ENCODE measurements at places on chromosomes 6 and 20.

GRCh38 chr20:10323729-10324128, 105.1 kb downstream of the SNAP25 start:
- no peak for DNase-seq

GRCh38 chr6:56790414-56790813, 147.7 kb upstream of the DST start:
- DNase-seq: no peak

GRCh38 chr20:46342451-46343347, 34.4 kb upstream of the CDH22 start:
- no peak for DNase-seq

- DNase-seq: peak; percentile 31
Measured at GRCh38 chr20:21184819-21185218, 58.9 kb downstream of the KIZ start.

DNA sequence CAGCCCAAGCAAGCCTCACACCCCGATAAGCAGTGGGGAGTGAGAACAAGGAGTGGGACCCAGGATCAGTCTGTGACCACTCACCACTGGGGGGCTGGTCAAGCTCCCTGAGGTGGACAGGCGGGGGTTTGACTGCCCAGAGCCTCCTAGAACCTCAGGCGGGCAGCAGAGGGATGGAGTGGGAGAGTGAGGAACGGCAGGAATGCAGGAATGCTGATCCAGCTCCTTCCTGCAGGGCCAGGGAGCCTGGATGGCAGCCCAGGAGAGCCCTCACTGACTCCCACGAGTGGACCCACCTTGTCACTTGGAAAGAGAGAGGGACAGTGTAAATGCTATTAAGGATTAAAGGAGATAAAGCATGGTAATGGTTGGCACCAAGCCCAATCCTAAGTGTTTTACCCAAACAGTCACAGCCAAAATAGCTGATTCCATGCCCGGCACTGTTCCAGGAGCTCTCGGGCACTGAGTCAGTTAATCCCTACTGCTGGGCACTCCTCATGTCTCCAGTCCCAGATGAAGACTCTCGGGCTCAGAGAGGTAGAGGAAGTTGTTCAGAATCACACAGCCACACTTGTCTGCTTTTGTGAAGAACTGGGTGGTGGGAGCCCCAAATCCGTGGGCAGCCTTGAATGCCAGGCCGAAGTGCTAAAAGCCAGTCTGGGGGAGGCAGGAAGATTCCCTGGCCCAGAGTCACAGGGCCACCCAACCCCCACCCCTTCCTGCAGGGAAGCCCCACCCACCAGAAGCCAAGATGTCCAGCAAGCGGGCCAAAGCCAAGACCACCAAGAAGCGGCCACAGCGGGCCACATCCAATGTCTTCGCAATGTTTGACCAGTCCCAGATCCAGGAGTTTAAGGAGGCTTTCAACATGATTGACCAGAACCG, 3.1 kb downstream of the MYL9 start:
- DNase-seq: peak; percentile 5

DNA sequence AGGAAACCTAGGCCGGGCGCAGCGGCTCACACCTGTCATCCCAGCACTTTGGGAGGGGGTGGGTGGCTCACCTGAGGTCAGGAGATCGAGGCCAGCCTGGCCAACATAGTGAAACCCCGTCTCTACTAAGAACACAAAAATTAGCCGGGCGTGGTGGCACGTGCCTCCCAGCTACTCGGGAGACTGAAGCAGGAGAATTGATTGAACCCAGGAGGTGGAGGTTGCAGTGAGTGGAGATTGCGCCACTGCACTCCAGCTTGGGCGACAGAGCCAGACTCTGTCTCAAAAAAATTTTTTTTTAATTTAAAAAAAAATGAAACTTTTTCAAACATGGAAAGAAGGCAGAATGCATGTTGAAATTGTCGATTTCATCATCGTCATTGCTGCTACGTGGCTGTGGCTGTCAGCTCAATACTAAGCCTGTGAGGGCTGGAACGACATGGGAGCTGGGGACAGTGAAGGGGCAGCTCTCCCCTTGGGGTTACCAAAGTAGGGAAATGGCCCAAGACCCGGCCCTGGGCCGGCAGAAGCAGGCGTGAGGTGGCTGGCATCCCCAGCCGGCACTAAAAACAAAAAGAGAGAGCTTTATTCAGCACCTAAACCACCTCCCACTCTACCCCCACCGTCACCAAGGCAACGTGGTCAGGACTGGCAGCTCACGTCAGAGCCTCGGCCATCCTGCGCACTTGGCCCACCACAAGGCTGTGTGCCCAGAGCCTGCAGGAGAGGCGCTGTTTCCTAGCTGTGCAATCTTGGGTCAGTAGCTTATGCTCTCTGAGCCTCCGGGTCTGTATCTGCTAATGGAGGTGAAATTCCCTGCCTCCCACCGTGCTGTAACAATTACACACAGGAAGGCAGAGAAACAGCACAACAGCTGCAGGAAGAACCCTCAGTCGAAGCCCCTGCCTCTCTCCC, 30.8 kb downstream of the AGPAT4 start:
- no peak for DNase-seq

DNA sequence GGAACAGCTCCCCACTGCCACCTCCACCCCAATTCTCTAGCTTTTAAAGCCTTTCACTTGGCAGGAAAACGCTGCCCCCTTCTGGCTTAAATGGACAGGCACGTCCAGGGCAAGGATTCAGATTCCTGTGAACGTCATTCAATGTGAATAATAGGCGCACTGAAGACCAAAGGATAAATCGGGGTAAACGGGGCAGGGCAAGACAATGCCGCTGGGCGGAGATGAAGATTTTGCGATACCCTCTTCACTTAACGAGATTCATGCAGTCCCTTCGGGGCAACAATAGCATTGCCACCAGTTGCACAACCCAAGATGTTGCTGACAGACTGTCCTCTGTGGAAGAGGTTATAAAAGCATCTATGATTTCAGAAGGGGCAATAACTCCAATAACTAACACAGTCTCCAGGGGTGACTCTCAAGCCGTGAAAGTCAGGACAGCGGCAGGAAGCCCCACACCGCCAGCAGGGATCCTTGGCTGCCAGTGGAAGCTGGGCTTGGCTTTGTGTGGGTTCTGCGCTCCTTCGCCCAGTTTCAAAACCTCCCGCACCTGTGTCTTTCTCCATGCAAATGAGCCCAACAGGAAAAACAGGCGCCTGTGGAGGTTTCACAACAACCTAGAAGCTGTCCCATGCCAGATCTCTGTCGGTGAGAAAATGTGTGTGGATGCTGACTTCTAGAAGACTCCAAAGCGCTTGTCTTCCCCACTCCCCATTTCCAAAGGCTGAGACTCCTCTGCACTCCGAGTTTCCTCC, 291.8 kb downstream of the BMP7 start:
- DNase-seq: peak; percentile 1

GRCh38 chr6:9540534-9541126, 874.2 kb downstream of the TFAP2A start:
- no peak for DNase-seq

DNA sequence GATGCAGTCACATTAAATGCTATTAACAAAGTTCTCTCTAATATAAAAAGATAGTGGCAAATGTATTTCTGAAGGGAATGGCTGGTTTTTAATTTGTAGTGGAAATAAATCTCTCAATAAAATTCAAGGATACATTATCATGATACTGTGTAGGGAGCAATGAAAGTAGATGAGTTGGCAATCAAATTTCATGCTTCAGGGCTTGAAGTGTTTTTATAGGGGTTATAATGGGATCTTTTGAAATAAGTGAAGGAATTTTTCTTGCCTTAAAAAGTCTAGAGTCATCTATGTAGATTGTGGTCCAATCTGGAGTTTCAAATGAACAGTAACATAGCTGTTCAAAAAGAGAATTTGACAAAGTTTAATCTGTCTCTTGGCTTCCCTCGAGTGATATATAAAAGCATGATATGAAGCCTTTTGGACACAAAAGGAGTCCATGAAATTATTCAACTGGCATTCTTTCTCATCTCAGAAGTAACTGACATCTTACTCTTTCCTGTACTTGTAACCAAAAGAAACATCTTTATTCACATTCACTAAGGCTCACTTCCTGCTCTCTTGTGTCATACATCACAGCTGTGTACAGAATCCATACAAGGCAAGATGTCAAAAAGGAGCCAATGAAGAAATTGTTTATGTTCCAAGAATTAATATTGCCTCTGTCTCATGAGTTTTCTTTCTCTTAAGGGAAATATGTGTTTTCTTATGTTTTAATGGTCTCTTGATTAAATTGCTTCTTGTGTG, 591.0 kb upstream of the GJE1 start:
- DNase-seq: no peak

- no peak for DNase-seq
Measured at GRCh38 chr20:58344741-58345140, 35.2 kb downstream of the RAB22A start.

DNA sequence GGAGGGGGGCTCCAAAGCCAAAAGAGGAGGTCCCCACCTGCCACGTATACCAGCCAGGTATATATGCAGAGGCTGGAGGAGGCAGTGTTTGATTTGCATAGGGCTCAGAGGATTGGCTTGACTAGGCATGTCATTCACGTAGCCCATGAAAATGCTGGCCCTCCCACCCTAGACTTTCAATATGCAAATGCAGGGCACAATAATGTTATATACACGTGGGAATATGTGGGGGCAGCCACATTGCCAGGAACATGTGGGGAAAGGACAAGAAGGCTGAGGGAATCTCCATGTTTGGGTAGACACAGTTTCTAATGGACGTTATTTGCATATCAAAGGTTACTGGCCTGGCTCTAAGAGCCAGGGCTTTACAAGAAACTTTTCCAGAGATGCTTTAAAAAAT, 301.8 kb downstream of the FARS2 start:
- no peak for DNase-seq

GRCh38 chr6:163940705-163941623, 526.4 kb downstream of the QKI start:
- DNase-seq: no peak

GRCh38 chr6:36273067-36273466, 3.2 kb downstream of the PNPLA1 start:
- no peak for DNase-seq

GRCh38 chr6:34792605-34793500, 970 bp downstream of the BLTP3A start:
- DNase-seq: no peak

DNA sequence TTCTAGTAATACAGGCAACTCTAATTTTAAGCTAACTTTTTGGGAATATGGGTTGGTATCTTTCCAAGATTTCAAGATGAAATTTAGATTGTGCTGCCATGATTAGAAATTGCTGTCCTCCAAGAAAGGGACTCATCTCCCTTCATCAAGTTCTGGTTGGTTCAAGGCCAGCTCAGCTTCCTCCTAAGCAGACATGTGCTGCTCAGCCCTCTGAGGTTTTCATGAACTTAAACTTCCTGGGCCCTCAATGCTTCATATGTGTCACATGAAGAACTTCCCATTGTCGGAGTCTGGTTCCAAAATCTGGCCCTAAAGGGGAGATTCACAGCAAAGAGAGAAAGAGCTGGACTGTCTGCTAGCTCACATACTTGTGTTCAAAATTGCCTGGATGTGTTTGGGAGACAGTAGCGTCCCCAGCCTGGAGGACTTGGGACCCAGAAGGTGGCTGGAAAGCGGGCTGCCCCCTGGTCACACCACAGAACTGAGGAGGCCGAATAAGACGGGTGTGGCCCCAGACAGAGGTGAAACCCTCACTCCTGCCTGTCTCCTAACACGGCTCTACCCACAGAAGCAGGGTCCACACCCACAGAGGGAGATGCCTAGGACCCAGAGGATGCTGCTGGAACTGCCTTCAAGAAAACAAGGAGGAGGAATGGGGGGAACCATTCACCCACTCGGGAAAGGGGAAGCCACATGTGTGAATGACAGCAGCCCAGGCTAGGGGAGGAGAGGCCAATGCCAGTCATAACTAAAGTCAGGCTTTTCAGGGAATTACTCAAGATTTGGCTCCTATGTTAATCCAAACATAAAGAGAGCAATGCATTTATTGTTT, 54.3 kb upstream of the GPR31 start:
- no peak for DNase-seq

DNA sequence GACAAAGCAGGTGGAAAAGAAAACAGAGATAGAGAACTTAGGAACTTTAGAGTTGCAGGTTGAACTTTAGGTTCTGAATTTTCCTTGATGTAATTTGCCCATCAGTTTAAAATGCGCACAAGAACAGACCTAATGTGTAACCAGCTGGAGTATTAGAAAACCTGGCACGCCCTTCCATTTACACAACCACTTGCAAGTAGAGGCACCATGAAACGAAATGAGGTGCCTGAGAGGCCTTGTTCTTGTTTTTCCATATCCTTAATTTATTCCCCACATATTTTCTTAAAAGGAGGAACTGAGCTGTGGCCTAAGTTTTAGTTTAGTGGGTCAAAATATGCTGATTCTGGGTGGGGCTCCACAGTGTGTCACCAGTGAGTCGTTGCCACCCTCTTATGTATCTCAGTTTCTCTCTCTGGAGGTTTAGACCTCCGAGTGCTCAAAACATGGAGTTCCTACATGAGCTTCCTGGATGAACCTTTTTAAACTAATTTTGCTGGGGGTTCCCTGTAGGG, 17.2 kb upstream of the IL22RA2 start:
- DNase-seq: no peak

GRCh38 chr6:142675517-142675916, 269.5 kb downstream of the HIVEP2 start:
- DNase-seq: no peak

DNA sequence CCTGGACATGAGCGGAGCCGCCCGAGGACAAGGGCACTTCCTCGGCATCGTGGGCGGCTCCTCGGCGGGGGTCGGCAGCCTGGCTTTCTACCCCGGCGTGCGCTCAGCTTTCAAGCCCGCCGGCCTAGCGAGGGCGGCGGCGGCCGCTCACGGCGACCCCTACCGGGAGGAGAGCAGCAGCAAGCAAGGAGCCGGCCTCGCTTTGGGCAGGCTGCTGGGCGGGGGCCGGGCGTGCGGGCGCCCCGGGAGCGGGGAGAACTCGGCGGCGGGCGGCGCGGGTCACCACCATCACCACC, 6.7 kb downstream of the PRDM13 start:
- DNase-seq: no peak

GRCh38 chr6:136323431-136324112, 33.9 kb upstream of the BCLAF1 start:
- no peak for DNase-seq

- no peak for DNase-seq
Measured at GRCh38 chr6:50824552-50824951, 5.9 kb downstream of the TFAP2B start.

DNA sequence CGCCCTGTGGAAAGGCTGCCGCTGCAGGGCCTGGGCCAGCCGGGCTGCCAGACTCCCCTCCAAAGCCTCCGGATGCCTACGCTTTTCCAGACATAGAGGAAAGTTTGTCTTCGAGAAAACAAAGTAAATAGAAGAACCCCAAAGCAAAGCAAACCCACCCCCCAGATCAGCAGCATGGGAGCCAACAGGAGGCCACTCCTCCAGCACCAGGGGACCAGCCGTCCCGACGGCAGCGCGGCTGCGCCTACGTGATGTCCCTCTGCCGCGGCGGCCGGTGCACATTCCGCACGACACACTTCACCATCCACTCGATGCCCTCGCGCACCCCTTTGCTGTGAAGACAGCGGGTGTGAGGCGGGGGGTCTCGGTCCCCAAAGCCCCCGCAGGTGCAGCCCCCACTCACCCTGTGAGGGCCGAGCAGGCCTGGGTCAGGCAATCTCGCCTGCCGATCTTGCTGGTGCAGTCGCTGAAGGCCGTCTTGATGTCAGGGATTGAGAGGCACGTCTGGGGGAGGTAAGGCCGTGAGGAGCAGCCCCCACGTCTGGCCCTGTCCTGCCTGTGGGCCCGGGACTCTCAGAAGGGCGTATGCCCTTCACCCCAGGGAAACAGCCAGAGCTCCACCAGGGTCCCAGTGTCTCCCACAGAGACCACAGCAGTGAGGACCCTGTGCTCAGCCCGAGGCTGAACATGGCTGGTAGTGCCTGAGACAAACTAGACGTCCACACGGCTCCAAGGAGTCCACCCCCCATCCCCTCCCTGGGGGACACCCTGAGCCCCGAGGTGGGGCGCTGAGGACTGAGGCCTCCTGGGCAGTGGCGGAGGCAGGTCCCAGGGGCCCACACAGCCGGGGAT, 4.0 kb downstream of the TNFRSF6B start:
- no peak for DNase-seq
